A549 treated with CpdA at 1 μM for 4 hours (cell line): ENCODE measurements at places on chromosomes 12 and 14. TPM values are rescaled to one million over a fixed set of nuclear protein-coding genes. Genes with fewer than 3 reads are reported as not detected.

AQP6 gene
- not detected in 5 replicates for total RNA-seq

LRP1-AS gene
- total RNA-seq: not detected in 5 replicates

KLHDC1 gene
- 0.25 to 0.50 TPM (median 0.28 TPM) in 5 replicates for total RNA-seq

KLRF1 gene
- not detected in 5 replicates for total RNA-seq

KRT74 gene
- total RNA-seq: not detected in 5 replicates

LMNTD1 gene
- total RNA-seq: not detected in 5 replicates

RNASE2 gene
- total RNA-seq: not detected in 5 replicates

PAX9 gene
- 1.8 to 2.7 TPM (median 2.3 TPM) in 5 replicates for total RNA-seq

NGB gene
- total RNA-seq: not detected in 5 replicates

MMP19 gene
- 0.06 to 0.22 TPM (median 0.15 TPM) in 4 of 5 replicates, not detected in the other for total RNA-seq

PRPH gene
- 0.77 to 1.6 TPM (median 1.1 TPM) in 5 replicates for total RNA-seq

POTEG gene
- not detected in 5 replicates for total RNA-seq

SPATA7 gene
- 3.1 to 4.8 TPM (median 4.5 TPM) in 5 replicates for total RNA-seq

CHMP4A gene
- 78.2 to 95.9 TPM (median 81.6 TPM) in 5 replicates for total RNA-seq

FSCB gene
- not detected in 5 replicates for total RNA-seq

KRT71 gene
- not detected in 5 replicates for total RNA-seq

TAS2R42 gene
- total RNA-seq: not detected in 5 replicates

GALNT16 gene
- 2.5 to 3.8 TPM (median 3.6 TPM) in 5 replicates for total RNA-seq

CCDC198 gene
- 2.8 to 4.0 TPM (median 3.6 TPM) in 5 replicates for total RNA-seq

FOXG1 gene
- total RNA-seq: 0.09 to 0.17 TPM (median 0.10 TPM) in 5 replicates

SLC8A3 gene
- not detected in 5 replicates for total RNA-seq

FIGNL2 gene
- 0.14 to 0.41 TPM (median 0.20 TPM) in 5 replicates for total RNA-seq

PCED1B gene
- 46.1 to 54.7 TPM (median 50.5 TPM) in 5 replicates for total RNA-seq

DAO gene
- not detected in 5 replicates for total RNA-seq

CACNA1C gene
- total RNA-seq: 0.03 to 0.09 TPM (median 0.08 TPM) in 4 of 5 replicates, not detected in the other

CYP27B1 gene
- 1.4 to 3.7 TPM (median 2.3 TPM) in 5 replicates for total RNA-seq

RASSF9 gene
- 0.34 to 0.45 TPM (median 0.43 TPM) in 5 replicates for total RNA-seq

POLE2 gene
- total RNA-seq: 11.5 to 15.9 TPM (median 13.9 TPM) in 5 replicates
